DMS53 (cell line): ENCODE measurements at places on chromosomes 5 and 9.

- no peak for DNase-seq
These were observed 139.8 kb downstream of the DMAC1 start for GRCh38 chr9:7659766-7660165.

DNA sequence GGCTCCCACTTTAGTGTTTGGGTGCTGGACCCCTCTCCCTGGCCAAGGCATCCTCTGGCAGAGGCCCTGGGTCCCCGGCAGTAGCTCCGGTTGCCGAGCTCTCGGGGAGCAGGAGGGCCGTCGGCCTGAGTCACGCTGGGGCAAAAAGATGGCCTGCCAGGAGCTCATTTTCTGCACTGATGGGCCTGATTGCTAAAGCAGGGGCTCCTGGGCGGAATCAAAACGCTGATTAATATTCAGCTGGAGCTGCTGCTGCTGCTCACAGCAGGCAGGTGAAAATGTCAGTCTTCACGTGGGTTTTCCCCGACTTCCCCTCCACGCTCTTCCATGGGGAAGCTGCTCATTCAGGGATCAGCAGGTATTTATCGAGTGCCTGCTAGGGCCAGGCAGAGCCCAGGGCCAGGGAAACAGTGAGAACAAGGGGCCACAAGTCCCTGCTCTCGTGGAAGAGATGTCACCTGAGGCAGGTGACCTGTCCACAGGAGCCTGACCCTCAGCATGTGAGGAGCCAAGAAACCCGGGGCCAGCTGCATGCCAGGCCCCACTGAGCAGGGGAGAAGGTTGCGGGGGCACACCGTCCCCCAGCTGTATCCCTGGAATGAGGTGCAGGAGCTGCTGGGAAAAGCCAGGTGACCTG, 22.1 kb downstream of the LAMC3 start:
- no peak for DNase-seq

GRCh38 chr9:106075960-106076327, 381.6 kb downstream of the TMEM38B start:
- DNase-seq: no peak

DNA sequence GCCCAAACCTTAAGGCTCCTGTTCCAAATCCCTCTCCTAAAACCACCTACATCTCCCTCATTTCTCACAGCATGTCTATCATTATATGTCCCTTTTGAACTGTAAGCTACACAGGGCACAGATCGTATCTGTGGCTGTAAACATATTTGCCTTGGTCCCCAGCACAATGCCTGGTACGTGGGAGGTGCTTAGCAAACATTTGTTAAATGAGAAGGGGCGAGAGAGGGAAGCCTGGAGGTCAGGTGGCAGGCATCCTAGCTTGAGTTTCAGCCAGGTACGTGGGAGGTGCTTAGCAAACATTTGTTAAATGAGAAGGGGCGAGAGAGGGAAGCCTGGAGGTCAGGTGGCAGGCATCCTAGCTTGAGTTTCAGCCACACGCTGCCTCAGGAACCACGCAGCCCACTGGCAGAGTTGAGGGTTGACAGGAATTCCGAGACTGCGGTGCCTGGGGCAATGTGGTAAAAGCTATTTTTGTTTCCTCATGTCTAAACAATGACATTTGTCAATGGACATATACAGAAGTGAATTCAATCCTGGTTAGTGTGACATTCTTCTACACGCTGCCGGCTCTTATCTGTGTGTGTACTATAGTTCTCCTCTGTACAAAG, 113.6 kb downstream of the EFNA5 start:
- DNase-seq: no peak

DNA sequence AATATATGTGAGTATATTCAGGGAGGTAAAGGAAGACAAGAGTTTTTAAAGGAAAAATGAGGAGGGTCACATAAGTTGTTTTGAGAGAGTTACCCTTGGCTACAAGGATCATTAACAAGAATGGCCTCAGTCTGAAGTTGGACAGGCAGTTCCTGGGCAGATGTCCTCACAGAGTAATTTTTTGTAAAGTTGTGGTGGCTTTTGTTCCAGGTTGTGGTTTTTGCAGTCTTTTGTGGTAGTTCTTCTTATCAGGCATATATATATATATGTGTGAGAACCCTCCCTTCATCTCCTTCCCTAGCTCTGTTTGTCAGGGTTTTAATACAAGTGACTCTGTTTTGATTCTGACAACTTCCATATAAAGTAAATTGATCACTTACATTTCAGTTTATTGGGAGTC, 60.0 kb downstream of the CSNK1G3 start:
- no peak for DNase-seq

GRCh38 chr9:92740446-92740961, 24.1 kb downstream of the BICD2 start:
- no peak for DNase-seq

DNA sequence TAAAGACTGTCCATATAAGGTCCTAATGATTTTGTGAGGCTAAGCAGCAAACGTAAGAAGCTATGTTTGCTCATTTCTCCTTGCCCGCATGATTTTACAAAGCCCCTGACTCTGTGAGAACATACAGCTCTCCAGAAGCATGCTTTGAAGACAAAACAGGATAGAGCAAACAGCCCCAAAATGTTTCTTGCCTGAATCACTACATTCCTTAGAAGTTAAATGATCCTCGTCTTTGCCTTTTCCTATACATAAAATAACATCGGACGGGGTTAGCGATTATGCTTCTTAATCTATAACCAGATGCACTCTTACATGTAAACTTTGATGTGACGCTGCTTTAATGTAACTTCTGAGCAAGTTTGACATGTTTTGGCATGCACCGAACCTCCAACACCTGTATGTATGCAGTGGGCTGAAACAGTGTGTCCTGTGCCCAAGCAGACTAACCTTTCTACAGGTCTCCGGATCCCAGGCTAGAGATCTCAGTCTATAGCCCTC, 353.7 kb downstream of the CETN3 start:
- peak; percentile 47 for DNase-seq

- no peak for DNase-seq
These were observed 16.4 kb downstream of the SEMA4D start for GRCh38 chr9:89481538-89481915.

DNA sequence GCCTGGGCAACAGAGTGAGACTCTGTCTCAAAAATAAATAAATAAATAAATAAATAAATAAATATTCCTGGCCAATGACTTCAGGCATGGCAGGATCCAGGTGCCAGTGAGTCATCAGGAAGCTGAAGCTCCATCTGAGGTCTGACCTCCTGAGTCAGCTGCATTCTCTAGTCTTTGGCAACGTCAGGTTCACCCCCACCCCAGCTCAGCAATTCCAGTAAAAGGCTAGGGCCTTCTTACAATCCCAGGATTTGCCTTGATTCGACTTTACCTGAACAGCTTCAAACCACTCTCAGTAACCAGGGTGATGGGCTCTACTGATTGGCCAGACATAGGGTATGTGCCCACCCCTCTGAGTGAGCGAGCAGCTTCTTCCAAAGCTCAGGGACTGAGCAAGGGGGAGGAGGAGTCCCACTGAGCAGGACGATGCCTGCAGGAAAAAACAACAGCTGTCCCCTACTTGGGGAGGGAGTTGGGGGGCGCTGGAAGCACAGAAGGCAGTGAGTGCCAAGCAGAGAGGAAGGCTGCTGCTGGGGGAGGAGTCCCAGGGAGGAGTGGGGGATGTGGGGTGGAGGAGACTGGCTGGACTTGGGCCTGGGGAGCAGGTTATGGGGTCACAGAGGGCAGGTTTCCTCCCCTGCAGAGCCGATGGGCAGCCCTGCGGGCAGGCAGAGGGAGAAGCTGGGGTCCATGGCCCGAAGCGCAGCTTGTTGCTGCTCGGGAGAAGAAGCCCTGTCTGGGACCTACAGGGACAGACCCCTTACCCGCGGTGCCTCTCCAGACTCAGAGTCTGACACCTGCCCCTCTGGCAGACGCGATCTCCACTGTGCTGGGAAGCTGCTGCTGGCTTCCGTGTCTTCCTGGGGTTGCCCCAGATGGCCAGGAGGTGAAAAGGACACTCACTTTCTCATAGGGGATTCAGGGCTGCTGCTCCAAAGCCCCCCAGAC, 25.9 kb upstream of the UNC5A start:
- DNase-seq: peak; percentile 88

DNA sequence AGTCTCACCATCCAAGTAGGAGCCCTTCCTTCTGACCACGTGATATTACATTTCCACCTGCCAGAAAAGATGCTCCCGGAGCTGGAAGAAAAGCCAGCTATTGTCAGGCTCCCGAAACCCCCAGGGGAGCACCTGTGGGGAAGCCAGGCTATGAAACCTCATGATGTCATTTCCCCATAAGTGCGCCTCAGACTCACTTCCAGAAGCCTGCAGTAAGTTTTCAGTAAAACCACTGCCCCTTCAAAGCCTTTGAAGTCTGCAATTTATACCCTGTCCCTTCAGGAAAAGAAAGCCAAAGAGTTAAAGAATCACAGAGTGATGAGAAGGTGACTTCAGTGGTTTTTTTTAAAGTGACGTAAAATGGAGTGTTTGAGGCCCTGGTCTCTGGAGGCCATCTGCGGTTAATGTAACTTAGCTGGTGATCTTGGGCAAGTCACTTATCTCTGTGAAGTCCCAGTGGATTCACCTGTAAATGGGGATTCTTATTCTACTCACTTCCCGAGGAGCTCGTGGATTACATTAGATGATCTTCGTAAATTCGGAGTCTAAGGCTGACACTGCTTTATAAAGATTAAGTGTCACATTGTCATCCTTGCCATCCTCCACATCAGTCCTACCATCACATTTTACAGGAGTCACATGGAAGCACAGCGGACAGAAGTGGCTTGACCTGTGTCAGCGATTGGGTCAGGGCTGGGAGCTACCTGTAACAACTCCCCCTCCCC, 2.6 kb upstream of the SEMA6A start:
- DNase-seq: no peak
